ENCODE measurements at places on chromosomes 16 and 17.

GRCh38 chr17:68398691-68399637 is 58.3 kb downstream of the WIPI1 start:
- peak; percentile 18 for DNase-seq

- peak; percentile 58 for DNase-seq
These were observed 11.5 kb downstream of the SLC35B1 start for GRCh38 chr17:49696233-49696761.

DNA sequence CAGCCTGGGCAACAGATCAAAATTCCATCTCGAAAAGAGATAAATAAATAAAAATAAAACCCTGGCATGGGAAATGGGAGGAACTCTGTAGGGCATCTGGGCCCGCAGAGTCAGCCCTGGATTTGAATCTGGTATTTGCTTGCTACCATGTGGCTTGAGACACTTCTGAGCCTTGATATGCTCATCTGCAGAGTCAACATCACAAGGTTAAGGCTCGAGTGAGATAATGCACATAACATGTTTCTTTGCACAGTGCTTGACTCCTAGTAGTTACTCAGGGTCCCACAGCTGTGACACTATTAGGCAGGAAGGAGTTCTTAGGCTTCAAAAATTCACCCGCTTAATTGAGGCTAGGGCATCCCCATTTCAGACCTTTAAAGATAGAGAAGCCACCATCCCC is 21.3 kb downstream of the CDK5RAP3 start:
- no peak for DNase-seq

DNA sequence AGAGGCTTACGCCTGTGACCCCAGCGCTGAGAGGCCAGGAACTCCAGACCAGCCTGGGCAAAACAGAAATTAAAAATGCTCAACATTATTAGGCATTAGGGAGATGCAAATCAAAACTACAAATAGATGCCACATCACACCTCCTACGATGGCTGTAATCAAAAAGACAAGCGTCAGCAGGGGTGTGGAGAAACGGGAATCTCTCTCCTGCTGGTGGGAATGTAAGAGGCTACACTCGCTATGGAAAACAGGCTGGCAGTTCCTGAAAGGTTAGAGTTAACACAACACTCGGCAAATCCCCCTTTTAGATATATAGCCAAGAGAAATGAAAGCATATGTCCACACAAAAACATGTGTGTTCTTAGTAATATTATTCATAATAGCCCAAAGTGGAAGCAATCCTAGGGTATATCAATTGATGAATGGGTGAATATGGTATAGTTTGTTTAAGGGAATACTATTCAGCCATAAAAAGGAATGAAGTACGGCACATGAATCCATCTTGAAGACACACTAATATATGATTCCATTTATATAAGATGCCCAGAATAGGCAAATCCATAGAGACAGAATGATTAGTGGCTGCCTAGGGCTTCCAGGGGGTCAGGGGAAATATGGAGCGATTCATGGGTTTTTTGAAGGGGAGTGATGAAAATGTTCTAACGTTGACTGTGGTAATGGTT is 1.8 kb upstream of the NPRL3 start:
- no peak for DNase-seq

- DNase-seq, result no peak
These were observed 153.5 kb upstream of the CDC42EP4 start for GRCh38 chr17:73465130-73465952.

DNA sequence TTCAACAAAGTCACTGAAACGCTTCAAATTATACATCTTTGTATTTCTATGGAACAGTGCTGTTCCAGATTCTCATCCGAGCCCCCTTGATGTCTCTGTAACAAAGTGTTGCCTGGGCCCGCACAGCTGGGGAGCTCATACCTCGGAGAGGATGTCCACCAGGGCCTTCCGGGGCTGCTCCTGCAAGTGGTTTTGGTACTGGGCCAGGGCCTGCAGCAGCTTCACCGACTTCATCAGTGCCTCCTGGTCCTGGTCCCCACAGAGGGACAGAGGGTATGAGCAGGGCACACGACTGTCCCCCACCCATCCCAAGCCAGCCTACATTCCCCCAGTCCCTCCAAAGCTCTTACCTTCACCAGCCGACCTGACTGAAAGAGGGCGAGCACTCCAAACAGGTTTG is 1.5 kb downstream of the MYBBP1A start:
- DNase-seq, result no peak

- no peak for DNase-seq
These were observed 297.7 kb downstream of the SEC14L1 start for GRCh38 chr17:77438241-77439188.

DNA sequence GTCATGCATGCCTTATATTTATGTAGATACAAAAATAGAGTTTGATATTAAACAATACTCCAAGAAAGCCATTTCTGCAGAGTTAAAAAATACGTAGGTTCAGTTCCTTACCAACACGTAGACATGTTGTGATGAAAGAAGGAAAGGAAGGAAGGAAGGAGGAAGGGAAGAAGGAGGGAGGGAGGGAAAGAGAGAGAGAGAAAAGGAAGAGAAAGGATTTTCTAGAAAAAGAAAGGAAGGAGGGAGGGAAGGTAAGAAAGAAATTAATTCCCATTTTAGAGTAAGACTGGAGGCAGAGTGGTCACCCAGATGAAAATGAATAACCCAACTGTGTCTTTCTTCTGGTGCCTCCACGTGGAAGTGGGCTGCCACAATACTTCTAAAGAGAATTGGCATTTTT is 652.1 kb downstream of the WWOX start:
- DNase-seq, result no peak
